Activated gamma-delta T cell treated with Interleukin-2 at 50 U/mL for 16 hours (primary cell): ENCODE measurements at places on chromosomes 13 and 19.

- DNase-seq, result no peak
These were observed 87.1 kb upstream of the FRY start for GRCh38 chr13:31944262-31945160.

GRCh38 chr13:64527561-64527960 is 2702.6 kb downstream of the PCDH9 start:
- no peak for DNase-seq

DNA sequence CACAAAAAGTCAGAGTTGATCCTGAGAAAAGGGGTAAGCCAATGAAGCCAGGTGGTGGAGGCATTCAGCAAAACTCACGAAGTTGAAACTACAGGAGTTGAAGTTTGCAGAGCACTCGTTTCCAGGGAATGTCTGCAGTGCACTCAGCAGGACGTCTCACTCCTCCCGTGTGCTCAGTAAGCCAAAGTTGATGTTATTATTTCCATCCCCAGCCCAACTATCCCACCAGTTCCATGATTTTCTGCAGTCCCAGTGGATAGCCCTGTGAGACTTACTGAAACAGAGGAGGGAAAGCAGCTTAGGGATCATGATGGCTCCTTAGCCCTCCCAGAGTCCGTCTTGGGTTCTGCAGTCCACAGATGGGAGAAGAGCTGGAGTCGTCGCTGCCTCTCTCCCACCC is at the start of gene TARM1:
TSS of gene TARM1 (minus strand) at position 334 of the 400 bp plus-strand sequence. CDS start at position 309, 25 bp downstream.
- DNase-seq, result no peak

DNA sequence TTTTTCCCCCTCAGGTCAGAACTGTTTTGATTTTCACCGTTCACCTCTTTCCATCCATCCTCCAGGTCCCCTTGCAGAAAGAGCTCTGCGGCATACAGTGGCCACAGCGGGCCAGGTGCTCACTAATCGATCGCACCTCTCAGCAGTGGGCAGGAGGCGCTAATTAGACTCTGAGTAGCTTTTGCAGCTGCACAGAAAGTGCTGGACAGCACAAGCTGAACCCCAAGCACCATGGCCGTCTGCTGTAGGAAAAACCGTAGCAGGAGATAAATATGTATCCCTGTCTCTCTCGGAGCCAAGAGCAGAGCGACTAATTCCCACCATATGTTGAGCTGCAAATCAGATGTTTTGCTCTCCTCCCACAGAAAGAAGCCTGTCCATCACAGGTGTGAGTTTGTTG is 54.4 kb downstream of the PEX11G start:
- no peak for DNase-seq

- no peak for DNase-seq
These were observed 16.9 kb downstream of the TJP3 start for GRCh38 chr19:3725121-3725520.

- DNase-seq, result no peak
These were observed 27.1 kb downstream of the RNASEH2B start for GRCh38 chr13:50936679-50937078.

GRCh38 chr19:57978586-57979289 is 4.4 kb upstream of the C19orf18 start:
- DNase-seq, result no peak

DNA sequence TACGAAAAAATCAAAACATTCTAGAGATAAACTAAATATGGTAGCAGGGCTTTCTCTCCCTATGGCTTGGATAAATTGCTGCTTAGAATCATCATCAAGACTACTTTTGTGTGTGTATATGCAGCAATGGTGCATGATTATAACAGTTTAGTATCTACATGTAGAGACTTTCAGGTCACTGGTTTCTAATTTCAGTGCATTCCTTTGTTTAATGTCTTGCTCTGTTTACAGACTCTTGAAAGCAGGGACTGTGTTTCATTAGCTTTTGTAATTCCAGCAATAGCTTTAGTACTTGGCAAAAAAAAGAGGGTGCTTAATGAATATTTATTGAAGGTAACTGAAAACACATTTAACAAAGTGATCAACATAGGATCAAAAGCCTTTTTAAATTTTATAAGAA is 420.7 kb downstream of the PCDH9 start:
- DNase-seq, result no peak

DNA sequence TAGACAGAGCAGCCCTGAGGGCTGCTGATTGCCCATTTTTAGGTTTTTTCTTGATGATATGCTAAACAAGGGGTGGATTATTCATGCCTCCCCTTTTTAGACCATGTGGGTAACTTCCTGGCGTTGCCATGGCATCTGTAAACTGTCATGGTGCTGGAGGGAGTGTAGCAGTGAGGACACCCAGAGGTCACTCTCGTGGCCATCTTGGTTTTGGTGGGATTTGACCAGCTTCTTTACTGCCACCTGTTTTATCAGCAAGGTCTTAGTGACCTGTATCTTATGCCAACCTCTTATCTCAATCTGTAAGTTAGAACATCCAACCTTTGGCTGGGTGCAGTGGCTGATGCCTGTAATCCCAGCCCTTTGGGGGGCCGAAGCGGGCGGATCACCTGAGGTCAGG is 148.0 kb downstream of the PTPRS start:
- DNase-seq, result no peak

DNA sequence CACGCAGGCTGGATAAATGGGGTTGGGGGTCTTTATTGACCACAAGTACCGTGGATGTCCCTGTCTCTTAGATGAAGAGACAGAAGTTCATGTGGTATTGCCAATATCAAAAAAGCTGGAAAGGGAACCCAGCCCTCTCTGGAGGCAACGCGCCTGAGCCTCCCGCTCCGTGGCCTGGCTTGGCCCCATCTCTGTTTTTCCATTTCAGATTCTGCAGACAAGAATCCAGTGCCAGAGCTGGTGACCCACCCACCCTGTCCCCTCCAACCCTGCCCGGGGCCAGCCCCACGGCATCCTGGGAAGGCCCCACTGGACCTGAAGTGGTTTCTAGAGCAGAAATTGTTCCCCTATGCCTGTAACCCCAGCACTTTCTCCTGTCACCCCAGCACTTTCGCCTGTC is 57.7 kb downstream of the PTPRS start:
- no peak for DNase-seq
